A549 treated with RU486 at 1 μM for 4 hours (cell line): ENCODE measurements at places on chromosomes 5 and 9. TPM values are rescaled to one million over a fixed set of nuclear protein-coding genes. Genes with fewer than 3 reads are reported as not detected.

Gene ROPN1L
- total RNA-seq: 1.1 to 2.7 TPM (median 2.1 TPM) in 5 replicates

Gene SURF6
- 19.9 to 33.2 TPM (median 29.0 TPM) in 5 replicates for total RNA-seq

Gene GFI1B
- total RNA-seq: not detected in 5 replicates

Gene SOX30
- total RNA-seq: 0.06 to 0.09 TPM in 2 of 5 replicates, not detected in the others

Gene PHYHD1
- not detected in 5 replicates for total RNA-seq

Gene FAXDC2
- total RNA-seq: 0.16 to 0.54 TPM (median 0.22 TPM) in 4 of 5 replicates, not detected in the other

Gene RGMB
- 6.2 to 9.3 TPM (median 8.8 TPM) in 5 replicates for total RNA-seq

Gene FBLL1
- 0.06 to 0.33 TPM (median 0.08 TPM) in 3 of 5 replicates, not detected in the others for total RNA-seq

Gene ZDHHC11
- total RNA-seq: 10.0 to 18.7 TPM (median 16.9 TPM) in 5 replicates
